CD4-positive, alpha-beta T cell (primary cell): ENCODE measurements at places on chromosomes 5 and 9.

DNA sequence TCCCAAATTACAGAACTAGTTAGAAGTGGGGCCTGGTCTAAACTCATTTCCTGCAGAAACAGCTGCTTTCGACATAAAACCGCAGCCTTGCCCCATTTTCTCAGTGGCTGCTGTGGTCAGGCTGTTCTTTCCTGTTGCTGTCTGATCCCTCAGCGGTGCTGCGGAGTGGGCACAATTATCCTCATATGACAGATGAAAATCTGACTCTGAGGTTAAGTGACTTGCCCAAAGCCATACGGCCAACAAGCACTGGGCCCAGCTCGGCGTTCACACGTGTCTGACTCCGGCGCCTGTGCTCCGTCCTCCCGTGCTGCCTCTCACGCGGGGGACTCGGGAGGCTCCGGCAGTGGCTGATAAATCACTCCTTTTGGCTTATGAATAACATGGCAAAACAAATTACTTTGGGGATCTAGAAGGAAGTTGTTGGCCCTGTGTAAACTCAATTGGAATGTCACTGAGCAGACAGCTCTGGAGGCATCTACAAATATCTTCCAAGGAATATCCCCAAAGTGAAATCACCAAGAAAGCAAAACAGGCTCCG is 142.6 kb upstream of the LMX1B start:
- H3K4me1 ChIP-seq: peaks cover 82% of the 10 kb centered on the region
- H3K27me3 ChIP-seq: no peaks in the 10 kb centered on the region
- peak overlapping the region; percentile 42 for H3K27ac ChIP-seq
- H3K4me3 ChIP-seq: peak overlapping the region; percentile 31

GRCh38 chr9:131887680-131888079 is 147.8 kb upstream of the RAPGEF1 start:
- H3K4me3 ChIP-seq: no peak overlapping the region
- no peaks in the 10 kb centered on the region for H3K27me3 ChIP-seq
- no peak for DNase-seq
- peaks cover 23% of the 10 kb centered on the region for H3K36me3 ChIP-seq

DNA sequence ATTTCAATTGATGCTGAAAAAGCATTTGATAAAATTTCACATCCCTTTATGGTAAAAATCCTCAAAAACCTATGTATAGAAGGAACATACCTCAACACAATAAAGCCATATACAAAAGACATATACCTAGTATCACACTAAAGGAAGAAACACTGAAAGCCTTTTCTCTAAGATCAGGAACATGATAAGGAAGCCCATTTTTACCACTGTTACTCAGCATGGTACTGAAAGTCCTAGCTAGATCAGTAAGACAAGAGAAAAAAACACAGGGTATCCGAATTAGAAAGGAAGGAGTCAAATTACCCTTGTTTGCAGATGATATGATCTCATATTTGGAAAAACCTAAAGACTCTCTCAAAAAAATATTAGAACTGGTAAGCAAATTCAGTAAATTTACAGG is 350.2 kb upstream of the PDE4D start:
- no peaks in the 10 kb centered on the region for H3K4me1 ChIP-seq
- no peak for DNase-seq
- no peaks in the 10 kb centered on the region for H3K27me3 ChIP-seq
- H3K4me3 ChIP-seq: no peak overlapping the region

DNA sequence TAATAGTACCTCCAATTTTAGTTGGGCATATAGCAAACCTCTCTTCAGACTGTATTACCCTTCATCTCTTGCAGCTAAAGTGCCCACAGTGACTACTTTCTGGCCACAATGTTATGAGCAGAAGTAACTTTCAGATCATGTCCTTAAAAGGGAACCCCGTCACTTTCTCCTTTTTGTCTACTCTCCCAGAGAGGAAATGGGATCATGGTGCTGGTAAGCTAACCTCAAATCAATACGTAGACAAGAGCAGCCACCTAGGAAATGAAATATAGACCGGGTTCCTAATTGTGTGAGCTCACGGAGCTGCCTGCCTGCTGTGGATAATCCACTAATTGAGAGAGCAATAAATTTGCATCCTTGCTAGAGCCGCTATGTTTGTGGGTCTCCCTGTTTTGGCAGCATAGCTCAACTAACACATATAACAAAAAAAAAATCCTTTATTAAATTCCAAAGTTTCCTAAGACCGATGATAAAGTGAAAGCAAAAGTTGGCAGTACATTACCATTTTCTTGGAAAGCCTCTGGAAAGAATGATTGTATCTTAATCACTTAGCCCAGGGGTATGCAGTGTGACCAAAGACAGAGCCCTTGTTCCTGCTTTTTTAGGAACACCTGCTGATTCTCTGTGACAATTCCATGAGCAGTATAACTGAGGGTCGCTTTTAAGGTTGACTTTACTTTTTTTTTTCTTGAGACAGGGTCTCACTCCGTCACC is 5.6 kb upstream of the IL7R start:
- H3K4me3 ChIP-seq: peak overlapping the region; percentile 15
- H3K27ac ChIP-seq: peak overlapping the region; percentile 98
- H3K36me3 ChIP-seq: no peaks in the 10 kb centered on the region
- peaks cover 46% of the 10 kb centered on the region for H3K4me1 ChIP-seq

GRCh38 chr5:154076240-154076922 is 37.6 kb downstream of the MFAP3 start:
- no peak overlapping the region for H3K4me3 ChIP-seq
- H3K36me3 ChIP-seq: no peaks in the 10 kb centered on the region
- H3K27me3 ChIP-seq: no peaks in the 10 kb centered on the region
- H3K27ac ChIP-seq: no peak overlapping the region
- peaks cover 22% of the 10 kb centered on the region for H3K4me1 ChIP-seq

- DNase-seq: no peak
- peaks cover 71% of the 10 kb centered on the region for H3K36me3 ChIP-seq
- no peaks in the 10 kb centered on the region for H3K4me1 ChIP-seq
- H3K4me3 ChIP-seq: no peak overlapping the region
- H3K27ac ChIP-seq: no peak overlapping the region
Measured at GRCh38 chr9:132609829-132610228, 27.4 kb downstream of the BARHL1 start.

GRCh38 chr5:159804121-159804520 is 112.2 kb upstream of the ADRA1B start:
- H3K4me1 ChIP-seq: no peaks in the 10 kb centered on the region
- H3K27me3 ChIP-seq: no peaks in the 10 kb centered on the region
- no peak for DNase-seq
- no peak overlapping the region for H3K27ac ChIP-seq
- no peaks in the 10 kb centered on the region for H3K36me3 ChIP-seq
- H3K4me3 ChIP-seq: no peak overlapping the region

DNA sequence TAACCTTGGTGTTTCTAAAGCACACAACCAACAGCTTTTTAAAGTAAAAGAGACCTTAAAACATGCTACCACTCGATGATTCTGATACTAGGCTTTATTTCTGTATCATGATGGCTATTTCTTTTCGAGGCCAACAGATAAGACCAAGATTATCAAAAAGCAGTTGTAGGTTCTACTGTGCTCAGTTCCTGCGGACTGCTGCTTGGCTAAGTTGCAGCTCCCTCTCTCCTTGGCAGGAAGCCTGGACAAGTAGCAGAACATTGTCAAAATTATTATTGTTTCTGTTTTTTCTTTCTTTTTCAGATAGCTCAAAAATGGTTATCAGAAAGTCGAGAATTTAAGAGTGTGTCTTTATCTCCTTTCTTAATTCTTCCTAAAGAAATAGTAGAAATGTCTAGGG is 607.6 kb downstream of the PTPRD start:
- H3K4me1 ChIP-seq: no peaks in the 10 kb centered on the region
- H3K4me3 ChIP-seq: no peak overlapping the region
- H3K27me3 ChIP-seq: no peaks in the 10 kb centered on the region
- no peaks in the 10 kb centered on the region for H3K36me3 ChIP-seq

DNA sequence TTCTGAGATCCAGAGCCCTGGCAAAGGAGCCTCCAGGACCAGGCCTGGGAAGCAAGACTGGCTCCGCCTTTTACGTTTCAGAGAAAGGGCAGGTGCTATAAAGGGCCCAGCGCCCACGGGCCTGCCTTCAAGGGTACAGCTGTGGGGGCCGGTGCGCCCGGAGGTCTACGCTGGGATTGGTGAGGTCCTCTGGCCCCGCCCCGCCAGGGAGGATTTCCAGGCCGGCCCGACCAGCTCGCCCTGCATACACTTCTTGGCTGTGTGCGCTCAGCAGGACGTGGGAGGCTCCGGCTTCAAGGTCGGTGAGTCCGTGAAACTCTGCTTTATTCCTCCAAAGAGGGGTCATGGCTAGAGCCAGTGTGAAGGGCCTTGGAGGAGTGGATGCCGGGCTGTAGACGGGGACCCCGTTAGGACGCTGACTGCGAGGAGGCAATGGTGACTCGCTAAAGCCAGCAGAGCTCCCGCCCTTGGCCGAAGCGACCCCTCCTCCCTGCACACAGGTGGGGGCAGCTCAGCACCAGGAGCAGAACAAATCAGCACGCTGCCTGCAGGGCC is at the start of gene CKMT2:
CKMT2 (plus strand) TSS at position 243 of the 555 bp plus-strand sequence. CDS start 17,811 bp downstream, outside the sequence.
- H3K4me1 ChIP-seq: peaks cover 18% of the 10 kb centered on the region
- H3K27me3 ChIP-seq: no peaks in the 10 kb centered on the region
- no peaks in the 10 kb centered on the region for H3K36me3 ChIP-seq
- no peak for DNase-seq
- H3K27ac ChIP-seq: no peak within 1 kb of the TSS

DNA sequence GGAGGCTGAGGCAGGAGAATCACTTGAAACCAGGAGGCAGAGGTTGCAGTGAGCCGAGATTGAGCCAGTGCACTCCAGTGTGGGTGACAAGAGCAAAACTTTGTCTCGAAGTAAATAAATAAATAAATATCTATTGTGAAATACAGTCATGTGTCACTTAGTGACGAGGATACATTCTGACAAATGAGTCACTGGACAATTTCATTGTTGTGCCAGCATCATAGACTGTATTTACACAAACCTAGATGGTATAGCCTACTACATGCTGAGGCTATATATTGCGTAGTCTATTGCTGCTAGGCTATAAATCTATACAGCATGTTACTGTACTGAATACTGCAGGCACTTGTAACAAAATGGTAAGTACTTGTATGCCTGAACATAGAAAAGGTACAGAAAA is 61.1 kb upstream of the CCL21 start:
- H3K36me3 ChIP-seq: no peaks in the 10 kb centered on the region
- H3K4me3 ChIP-seq: no peak overlapping the region
- no peaks in the 10 kb centered on the region for H3K4me1 ChIP-seq
